ENCODE measurements at places on chromosomes 4 and X. TPM values are rescaled to one million over a fixed set of nuclear protein-coding genes. Genes with fewer than 3 reads are reported as not detected.

DNA sequence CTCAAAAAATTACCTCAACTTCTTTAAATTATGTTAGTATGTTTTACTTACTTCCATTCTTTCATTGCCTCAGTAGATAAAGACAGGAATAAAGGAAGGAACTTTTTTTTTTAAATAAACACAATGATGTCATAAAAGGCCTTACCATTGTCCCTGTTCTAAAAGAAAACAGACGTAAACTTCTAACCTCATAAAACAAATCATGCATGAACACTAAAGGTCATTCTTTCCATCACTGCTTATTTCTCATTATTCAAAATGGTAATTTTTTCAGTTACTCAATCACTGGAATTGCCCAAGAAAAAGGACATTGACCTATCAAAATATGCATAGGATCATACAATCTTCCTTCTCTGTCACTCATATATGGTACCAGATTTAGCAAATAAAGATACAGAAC lies 32.2 kb upstream of the ARMCX2 start:
- DNase-seq: no peak
- H3K36me3 ChIP-seq: no peaks in the 10 kb centered on the region
- peaks cover 9% of the 10 kb centered on the region for H3K4me1 ChIP-seq
- no peak overlapping the region for H3K27ac ChIP-seq
- H3K4me3 ChIP-seq: no peak overlapping the region
- H3K27me3 ChIP-seq: no peaks in the 10 kb centered on the region

DNA sequence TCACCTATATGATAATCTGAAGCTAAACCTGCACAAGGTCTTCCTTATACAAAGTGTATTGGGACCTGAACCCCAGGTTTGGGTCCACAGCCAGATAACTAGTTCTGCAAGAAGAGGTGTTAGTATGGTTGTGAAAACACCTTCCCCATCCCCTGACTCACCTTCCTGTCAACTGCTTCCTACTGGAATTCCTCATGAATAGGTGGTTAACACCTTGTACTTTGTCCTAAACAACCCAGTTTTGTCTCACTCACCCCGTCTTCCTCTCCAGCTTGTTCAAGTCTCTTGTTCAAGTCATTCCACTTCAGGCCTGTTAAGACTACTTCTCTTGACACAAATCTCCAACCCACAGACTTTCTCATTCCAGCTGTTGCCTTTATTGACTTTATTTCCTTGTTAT lies 45.5 kb downstream of the CCNG2 start:
- no peak for DNase-seq
- no peak overlapping the region for H3K27ac ChIP-seq
- no peaks in the 10 kb centered on the region for H3K4me1 ChIP-seq
- no peak overlapping the region for H3K4me3 ChIP-seq
- no peaks in the 10 kb centered on the region for H3K36me3 ChIP-seq

GRCh38 chrX:72114306-72114705 lies 17.4 kb downstream of the RTL5 start:
- H3K36me3 ChIP-seq: no peaks in the 10 kb centered on the region
- H3K4me1 ChIP-seq: no peaks in the 10 kb centered on the region
- no peaks in the 10 kb centered on the region for H3K27me3 ChIP-seq
- H3K4me3 ChIP-seq: no peak overlapping the region
- no peak for DNase-seq

DNA sequence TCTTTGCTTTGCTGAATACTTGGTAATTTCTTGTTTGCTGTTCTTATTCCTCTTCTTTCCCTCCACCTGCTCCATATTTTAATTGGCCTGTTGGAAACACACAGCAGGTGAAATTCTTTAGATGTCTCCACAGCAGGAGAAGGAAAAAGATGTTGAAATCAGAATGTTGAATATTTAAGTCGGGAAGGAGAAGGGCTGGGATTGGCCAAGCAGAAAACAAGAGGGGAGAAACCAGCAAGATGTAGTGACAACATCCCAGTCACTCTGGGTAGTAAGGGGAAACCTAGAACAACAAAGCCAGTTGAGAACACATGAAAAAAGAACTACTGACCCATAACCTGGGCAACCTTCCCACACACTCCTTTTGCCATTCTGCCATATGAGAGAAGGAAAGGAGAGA lies 37.3 kb upstream of the STAG2 start:
- no peaks in the 10 kb centered on the region for H3K27me3 ChIP-seq
- no peak overlapping the region for H3K4me3 ChIP-seq
- H3K27ac ChIP-seq: peak overlapping the region; percentile 83
- peak; percentile 72 for DNase-seq
- H3K36me3 ChIP-seq: no peaks in the 10 kb centered on the region

DNA sequence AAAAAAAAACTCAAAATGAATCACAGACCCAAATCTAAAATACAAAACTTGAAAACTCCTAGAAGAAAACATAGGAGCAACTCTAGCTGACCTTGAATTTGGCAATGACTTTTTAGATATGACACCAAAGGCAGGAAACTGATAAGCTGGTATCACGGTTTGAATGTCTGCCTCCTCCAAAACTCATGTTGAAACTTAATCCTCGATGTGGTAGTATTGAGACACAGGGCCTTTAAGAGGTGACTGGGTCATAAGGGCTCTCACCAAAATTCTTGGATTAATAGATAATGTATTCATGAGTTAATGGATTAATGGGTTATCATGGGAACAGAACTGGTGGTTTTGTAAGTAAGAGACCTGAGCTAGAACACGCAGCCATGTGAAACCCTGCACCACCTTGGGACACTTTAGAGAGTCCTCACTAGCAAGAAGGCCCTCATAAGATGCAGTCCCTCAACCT lies 40.5 kb downstream of the FRYL start:
- no peak overlapping the region for H3K4me3 ChIP-seq
- H3K27me3 ChIP-seq: no peaks in the 10 kb centered on the region
- no peaks in the 10 kb centered on the region for H3K36me3 ChIP-seq
- DNase-seq: no peak
- no peaks in the 10 kb centered on the region for H3K4me1 ChIP-seq
- no peak overlapping the region for H3K27ac ChIP-seq

GRCh38 chr4:171648926-171649325 lies 164.3 kb upstream of the GALNTL6 start:
- no peak overlapping the region for H3K4me3 ChIP-seq
- H3K36me3 ChIP-seq: no peaks in the 10 kb centered on the region
- DNase-seq: peak; percentile 10
- no peaks in the 10 kb centered on the region for H3K27me3 ChIP-seq
- H3K4me1 ChIP-seq: no peaks in the 10 kb centered on the region
- H3K27ac ChIP-seq: no peak overlapping the region

Gene SPATA18
- total RNA-seq: 2.5 TPM

Gene NBDY
- 9.6 TPM for total RNA-seq

Gene OTC
- total RNA-seq: not detected

Measured in GM23338 (cell line).